ENCODE measurements at places on chromosomes 7 and 10.

DNA sequence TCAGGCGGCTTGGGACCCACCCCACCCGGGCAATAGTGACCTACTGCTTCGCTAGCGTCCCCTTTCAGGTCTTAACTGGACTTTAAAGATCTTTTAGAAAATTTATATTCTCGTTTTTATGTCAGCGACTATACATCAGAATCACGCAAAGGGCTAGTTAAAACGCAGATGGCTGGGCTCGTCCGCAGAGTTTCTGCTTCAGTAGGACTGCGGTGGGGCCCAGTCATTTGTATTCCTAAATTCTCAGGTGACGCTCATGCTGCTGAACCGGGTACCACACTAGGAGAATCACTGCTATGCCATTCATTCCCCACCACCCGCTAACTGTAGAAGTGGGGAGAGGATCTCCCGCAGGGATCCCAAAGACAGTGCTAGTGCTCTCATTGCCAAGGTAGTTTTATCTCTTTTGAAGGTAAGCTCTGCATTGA, 12.0 kb upstream of the SP8 start:
- no peak for DNase-seq

GRCh38 chr10:7593905-7594304, 72.9 kb downstream of the ITIH5 start:
- no peak for DNase-seq

- no peak for DNase-seq
Observed at GRCh38 chr7:7131273-7131672, 51.1 kb upstream of the C1GALT1 start.

DNA sequence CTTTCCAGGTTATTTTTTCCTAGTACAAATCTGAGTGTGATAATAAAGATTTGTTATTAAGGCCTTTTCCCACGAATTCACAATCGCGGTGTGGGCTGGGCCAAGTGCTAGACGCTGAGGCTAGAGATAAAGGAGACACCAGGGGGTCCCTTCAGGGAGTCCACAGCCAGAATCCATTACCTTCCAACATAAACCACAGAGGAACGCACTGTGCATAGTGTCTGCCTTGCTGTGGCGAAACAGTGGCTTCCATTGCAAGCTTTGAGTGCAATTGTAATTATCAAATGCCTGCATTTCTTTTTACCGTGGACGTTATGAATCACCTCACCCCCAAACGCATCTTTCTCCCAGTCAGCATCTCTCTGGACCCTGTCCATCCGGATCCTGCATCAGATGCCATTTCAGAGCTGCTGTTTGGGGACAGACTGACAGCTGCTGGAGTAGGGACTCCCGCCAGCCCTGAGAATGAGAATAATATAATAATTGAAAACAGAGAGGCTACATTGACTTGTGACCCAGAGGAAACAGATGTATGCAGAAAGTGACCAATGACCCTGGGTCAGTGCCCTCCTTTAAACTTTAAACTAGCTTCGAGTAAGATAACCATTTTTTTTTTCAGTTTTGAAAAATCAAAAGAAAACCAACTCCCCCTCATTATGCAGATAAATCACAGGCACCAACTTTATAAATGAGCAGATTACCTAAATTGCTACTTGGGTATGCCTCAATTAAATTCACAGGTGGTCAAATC, 456.2 kb upstream of the NRP1 start:
- no peak for DNase-seq

DNA sequence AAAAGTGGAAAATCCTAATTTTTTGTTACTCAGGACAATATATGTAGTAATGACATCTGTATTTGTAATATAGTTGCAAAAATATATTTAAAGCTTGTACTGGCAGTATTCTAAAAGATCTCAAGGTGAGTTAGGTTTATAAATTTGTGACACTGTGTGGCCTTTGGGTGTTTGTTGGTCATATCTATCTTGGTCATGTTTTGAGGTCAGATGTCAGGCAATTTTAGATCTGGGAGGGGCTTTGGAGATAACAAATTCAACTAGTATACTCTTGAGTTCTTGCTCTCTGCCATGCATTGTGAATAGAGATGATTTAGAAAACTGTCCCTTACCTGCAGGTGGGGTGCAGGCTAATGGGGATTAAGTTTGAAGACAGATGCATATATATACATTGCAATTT, 3.1 kb downstream of the TBC1D12 start:
- no peak for DNase-seq

Measured in stimulated activated CD8-positive, alpha-beta memory T cell treated with anti-CD3 and anti-CD28 coated beads, Interleukin-2, amount 100 ng/mL, for 1 hour (primary cell).